BJ (cell line): ENCODE measurements at places on chromosomes 1 and 21.

DNA sequence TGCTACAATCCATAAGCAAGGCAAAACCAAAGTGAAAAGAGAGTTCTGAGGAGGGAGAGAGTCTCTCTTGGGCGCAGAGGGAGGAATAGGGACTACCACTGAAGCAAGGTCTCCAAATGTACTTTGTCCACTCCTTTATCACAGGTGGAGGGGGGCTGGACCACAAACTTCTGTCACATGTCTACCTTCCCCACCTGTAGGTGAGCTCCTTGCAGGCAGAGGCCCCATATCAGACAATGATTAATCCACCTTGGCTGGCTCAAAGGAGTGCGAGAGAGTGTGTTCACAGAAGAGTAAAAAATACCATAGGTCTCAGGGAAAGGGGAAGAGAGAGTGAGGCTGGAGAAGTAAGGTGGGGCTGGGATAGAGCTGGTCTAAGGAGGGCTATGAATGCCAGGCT, 4.5 kb downstream of the BEND5 start:
- no peak for DNase-seq

DNA sequence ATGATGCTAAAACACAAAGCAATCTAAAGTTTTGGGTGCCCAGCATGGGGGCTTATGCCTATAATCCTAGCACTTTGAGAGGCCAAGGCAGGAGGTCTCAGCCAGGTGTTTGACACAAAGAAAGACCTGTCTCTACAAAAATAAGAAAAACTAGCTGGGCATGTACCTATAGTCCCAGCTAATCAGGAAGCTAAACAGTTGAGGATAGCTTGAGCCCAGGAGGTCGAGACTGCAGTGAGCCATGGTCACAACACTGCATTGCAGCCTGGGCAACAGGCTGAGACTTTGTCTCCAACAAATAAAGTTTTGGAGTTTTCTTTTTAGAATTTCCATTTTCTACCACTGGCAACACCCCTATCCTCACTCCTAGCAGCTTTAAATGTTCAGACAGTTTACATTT, 55.1 kb upstream of the GUCA2A start:
- DNase-seq, result no peak

GRCh38 chr1:222844411-222844779, 29.6 kb downstream of the DISP1 start:
- no peak for DNase-seq

DNA sequence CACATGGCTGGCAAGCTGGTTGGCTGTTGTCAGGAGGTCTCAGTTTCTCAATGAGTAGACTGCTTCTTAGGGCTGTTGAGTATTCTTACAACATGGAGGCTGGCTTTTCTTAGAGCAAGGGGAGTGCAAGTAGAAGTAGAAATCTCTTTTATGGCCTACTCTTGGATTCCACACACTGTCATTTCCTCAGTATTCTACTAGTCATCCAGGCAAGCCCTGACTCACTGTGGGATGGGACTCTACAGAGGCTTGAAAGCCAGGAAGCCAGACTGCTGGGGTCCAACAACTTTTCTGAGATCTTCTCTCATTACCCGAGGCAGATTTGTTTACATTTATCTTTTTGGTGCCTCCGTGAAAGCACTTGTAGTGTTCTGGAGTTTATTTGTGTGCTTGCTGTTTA, 196.2 kb upstream of the APP start:
- no peak for DNase-seq

GRCh38 chr1:167088746-167089417, 1.3 kb downstream of the GPA33 start:
- DNase-seq, result no peak

DNA sequence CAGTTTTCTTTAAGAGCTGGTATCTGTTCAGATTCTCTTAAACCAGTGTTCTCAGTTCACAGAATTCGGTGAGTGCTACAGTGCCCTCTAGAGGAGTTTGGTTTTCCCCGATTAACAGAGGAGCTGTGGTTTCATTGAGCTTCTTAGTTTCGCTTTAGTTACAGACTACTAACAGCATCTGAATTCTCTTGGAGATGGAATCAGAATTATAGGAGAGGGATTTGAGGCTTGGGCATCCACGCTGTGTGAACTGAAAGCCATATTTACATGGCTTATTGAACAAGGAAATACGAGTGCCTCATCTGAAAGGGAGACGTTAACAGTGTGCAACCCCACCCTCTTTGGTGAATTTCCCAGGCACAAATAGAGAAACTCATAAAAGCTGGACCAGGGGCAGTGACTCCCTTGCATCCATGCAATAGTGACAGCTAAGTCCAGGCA, 202.0 kb downstream of the USH2A start:
- peak; percentile 57 for DNase-seq

GRCh38 chr1:1282998-1283397, 2.8 kb downstream of the SCNN1D start:
- DNase-seq, result no peak

DNA sequence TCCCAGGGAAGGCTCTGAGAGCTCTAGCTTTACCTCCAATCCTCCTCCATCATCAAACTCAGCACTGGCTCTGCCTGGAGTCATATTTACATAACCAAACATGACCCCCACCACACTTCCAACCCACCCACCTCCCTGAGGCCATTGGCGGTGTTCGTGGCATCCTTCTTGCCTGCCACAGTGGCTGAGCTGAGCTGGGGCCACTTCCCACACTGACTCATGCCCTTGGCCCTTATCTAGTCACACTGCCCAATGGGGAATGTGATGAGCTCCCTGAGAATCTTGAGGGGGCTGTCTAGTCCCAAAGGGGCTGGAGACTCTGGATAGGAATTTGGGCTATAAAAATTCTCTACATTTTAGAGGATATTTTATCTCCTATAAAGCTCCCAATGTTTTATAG, 230.9 kb upstream of the IRF2BP2 start:
- DNase-seq, result no peak

- no peak for DNase-seq
Measured at GRCh38 chr1:40075266-40075665, 21.8 kb downstream of the PPT1 start.

- no peak for DNase-seq
Measured at GRCh38 chr1:16147156-16147926, 8.5 kb downstream of the EPHA2 start.

DNA sequence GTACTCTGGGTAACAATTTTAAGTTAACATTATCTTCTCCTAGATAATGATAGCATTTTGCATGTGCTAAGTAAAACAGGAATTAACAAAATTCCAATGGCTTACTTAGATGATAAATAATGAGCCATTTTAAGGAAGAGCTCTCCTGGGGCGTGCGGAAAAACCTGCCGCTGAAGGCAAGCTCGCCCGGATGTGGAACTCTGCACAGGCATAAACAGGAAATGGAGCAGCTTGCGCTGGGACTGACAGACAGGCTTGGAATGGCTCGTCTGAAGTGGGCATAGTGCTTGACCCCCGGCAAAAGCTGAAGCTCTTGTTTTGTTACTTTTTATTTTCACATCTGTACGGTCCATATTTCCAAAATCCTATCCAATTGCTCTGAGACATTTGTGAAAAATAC, 169.2 kb downstream of the ZNF281 start:
- DNase-seq, result no peak

- DNase-seq, result no peak
Measured at GRCh38 chr1:31880957-31881687, 57.0 kb downstream of the PTP4A2 start.

DNA sequence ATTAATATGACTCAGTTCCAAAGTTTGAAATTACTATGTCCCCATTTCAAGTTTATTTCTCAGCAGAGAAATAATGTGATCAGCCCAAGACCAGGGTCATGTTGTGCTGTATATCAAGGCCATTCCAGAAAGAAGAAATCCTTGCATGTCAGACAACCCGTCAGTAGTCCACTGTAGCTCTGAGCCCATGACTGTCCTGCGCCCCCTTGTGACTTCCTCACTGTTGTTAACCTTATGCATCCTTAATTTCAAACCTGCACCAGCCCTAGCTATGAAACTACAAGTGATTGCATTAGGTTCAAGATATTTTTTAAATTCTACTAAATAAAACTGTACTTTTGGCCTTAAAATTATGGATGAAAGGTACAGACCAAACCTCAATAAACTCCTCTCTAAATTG, 133.0 kb downstream of the LRRC7 start:
- no peak for DNase-seq

GRCh38 chr1:181485287-181486097, 2.2 kb downstream of the CACNA1E start:
- DNase-seq, result no peak

GRCh38 chr1:54053745-54054437, 483 bp downstream of the TCEANC2 start:
- no peak for DNase-seq

GRCh38 chr1:243549108-243549507, 293.3 kb downstream of the SDCCAG8 start:
- no peak for DNase-seq

DNA sequence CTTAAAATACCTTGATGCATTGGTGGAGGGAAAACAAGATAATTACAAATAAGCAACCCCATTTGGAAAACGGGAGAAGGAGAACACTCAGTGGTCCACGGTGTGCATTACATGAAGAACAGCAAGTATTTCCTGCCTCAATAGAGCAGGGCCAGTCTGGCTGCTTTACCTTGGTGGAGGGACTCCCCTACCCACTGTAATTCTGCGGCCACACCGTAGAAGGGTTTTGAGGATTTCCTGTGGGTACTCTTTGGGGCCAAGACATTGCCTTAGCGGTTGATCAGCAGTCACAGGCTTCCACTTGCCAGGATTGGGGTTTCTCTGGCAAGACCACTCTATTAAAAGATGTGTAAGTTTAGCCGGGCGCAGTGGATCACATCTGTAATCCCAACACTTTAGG, 16.3 kb upstream of the TMEM54 start:
- no peak for DNase-seq

- no peak for DNase-seq
Measured at GRCh38 chr1:83026745-83027144, 972.2 kb downstream of the TTLL7 start.

DNA sequence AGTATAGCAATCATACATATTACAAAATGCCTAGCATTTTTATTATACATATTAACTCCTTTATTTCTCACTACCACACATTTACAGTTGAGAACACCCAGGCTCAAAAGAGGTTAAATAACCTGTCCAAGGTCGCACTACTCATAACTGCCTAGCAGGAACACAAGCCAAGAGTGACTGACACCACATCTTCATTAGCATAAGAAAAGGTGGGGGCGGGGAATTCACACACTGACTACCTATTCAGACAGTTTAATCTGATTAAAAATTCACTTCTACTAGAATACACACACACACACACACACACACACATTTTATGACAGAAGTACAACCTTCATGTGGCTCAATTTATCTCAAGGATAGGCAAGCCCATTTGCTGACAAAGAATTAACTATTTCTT, 77.8 kb upstream of the CACHD1 start:
- DNase-seq, result no peak

- DNase-seq, result no peak
Measured at GRCh38 chr1:28087614-28088167, 719 bp downstream of the EYA3 start.

DNA sequence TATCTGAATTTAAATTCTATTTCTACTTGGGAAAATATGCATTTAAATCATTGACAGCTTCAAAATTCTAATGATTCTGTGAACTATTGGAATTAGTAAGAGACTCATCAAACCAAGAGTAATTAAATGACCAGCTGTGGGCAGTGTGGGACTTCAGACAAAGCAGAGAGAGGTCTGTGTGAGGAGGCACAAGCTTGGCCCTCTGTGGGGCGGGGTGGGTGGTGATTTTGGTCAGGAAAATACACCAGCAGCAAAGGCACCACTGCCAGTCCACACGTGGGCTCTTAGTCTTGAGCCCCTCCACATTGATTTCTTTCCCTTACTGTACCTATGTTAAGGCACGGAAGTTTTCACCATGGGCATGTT, 39.2 kb upstream of the RAB4A start:
- no peak for DNase-seq

GRCh38 chr1:117814856-117815797, 114.3 kb downstream of the GDAP2 start:
- no peak for DNase-seq

DNA sequence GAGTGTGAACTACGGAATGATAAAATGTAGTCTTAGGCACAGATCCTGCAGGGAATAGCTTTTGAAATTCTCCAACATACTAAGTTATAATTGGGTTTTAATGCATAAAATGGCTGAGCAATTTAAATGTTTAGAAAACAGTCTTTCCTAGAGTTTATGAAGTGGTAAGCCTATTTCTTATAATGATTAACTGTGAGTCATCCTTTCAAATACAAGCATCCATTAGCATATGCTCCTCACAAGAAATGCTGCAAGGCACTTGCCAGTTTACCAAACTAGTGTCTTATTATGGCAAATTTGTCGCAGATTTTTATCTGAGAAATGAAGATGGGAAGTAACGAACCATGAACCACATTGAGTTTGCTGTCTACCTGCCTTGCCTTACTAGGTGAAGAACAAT, 101.3 kb upstream of the ESRRG start:
- no peak for DNase-seq

DNA sequence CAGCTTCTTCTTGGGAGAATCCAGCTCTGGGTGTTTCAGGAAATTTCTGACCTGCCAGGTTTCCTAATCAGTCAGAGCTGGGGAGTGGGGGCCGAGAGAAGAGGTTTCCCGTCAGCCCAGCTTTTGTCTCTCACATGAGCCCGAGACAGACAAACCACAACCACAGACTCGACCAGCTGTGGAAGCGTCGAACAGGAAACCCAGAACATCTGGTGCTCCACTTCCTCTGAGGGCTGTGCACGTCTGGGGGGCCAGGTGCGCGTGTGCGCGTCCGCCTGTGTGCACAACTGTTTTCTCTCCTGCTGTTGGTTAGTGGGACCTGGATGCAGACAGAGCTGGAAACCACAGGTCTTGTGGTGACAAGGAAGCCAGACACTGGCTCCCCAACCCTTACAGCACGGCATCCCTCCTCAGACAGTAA, 113.0 kb upstream of the SLC25A33 start:
- no peak for DNase-seq

GRCh38 chr1:195415584-195415983, 1192.7 kb downstream of the KCNT2 start:
- DNase-seq, result no peak

DNA sequence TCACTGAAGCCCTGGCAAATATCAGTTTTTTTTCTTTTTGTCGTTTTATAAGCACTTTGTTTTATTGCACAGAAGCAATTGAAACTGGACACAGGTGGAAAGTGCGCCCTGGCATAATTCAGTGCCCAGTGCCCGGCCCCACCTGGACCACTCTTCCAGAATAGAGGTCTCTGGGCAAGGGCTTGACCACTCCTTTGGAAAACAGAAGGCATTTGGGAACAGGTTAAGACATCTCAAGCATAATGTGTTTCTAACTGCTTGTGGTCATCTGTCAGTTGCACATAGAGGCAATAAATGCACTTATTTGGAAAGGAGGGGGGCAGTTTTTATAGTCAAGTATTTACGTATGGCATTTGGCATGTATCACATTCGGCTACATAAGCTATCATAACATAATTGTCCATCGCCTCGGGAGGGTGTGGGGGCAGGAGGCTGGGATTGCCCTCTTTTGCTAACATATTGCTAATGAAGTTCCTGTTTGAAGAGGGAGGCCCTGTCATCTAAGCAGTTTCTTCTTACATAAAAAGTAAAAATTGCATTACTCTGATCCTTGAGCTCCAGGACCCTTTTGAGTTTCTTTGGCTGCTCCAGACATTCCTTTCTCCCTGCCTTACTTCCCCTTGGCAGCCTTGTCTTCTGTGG, 14.7 kb upstream of the CD2 start:
- DNase-seq, result no peak
